Memory B cell (primary cell): ENCODE measurements at places on chromosomes 1 and 21.

- DNase-seq, result peak; percentile 50
These were observed 8.0 kb upstream of the PLCH2 start for GRCh38 chr1:2468041-2468472.

DNA sequence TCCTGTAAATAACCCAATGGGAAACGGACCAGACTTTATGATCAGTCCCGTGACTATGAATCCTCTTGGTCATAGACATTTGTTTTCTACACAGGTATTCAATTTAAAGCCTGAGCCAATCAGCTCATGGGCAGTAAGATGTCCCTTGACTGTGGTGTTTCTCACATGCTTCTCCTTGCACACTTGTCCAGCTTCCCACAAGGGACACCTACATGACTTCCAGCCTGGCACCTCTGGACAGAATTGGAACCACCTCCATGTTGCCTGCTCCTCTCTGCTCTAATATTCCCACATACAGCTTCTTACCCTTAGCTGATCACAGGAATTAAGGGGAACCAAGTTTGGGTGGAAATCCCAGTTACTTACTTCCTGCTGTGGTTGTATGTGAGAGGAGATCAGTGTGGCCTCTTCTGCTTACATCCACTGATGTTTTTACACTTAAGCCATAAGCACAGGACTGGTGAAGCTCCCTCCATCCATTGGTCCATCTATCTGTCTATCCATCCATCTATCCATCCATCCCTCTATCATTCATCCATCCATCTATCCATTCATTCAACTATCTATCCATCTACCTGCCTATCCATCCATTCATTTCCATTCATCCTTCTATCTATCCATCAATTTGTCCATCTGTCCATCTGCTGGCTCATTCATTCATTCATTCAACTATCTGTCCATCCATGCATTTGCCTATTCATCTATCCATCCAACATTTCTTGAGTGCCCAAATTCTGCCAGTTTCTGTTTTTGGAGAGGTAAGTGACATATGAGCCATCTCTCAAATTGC is 16.4 kb downstream of the RUNX1 start:
- no peak for DNase-seq

DNA sequence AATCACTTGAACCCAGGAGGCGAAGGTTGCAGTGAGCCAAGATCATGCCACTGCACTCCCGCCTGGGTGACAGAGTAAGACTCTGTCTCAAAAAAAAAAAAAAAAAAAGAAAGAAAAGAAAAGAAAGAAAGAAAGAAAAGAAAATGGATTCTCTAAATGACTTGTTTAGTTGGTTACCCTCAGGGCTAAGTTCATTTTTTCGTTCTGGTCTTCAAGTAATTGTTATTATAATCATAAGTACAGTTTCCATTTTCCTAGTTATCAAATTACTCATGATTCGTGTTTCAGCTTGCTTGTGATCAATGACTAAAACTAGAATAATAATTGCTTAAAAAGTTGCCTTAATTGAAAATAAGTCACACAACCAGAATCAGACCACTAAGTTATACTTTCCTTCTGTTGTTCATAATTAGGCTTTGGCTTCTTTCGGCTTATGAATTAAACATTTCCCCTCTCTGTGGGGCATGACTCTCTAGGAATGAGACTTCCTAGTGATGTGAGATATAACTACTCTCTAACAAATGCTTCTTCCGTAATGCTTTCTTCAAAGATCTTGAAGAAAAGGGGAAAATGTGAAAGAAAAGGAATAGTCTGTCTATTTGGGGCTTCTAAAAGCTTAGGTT is 9.6 kb upstream of the RLF start:
- no peak for DNase-seq

GRCh38 chr1:193412748-193413147 is 226.3 kb upstream of the B3GALT2 start:
- DNase-seq, result no peak

DNA sequence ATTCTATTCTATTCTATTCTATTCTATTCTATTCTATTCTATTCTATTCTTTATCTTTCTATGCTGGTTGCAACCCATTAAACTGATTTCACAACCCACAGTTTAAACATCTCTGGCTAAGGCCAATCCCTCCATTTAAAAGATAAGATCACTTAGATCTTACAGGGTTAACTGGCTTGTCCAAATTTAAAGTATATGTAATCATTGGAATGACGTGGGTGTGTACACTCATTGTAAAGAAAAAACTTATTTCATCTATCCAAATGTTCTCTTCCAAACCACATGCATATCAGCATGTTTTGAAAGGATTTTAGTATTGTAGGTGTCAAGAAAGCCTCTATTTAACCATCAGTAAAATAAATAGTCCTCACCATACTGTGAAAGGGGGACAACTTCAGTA is 299.6 kb upstream of the RUNX1 start:
- no peak for DNase-seq

- no peak for DNase-seq
These were observed 21.1 kb downstream of the QSOX1 start for GRCh38 chr1:180175806-180176205.

DNA sequence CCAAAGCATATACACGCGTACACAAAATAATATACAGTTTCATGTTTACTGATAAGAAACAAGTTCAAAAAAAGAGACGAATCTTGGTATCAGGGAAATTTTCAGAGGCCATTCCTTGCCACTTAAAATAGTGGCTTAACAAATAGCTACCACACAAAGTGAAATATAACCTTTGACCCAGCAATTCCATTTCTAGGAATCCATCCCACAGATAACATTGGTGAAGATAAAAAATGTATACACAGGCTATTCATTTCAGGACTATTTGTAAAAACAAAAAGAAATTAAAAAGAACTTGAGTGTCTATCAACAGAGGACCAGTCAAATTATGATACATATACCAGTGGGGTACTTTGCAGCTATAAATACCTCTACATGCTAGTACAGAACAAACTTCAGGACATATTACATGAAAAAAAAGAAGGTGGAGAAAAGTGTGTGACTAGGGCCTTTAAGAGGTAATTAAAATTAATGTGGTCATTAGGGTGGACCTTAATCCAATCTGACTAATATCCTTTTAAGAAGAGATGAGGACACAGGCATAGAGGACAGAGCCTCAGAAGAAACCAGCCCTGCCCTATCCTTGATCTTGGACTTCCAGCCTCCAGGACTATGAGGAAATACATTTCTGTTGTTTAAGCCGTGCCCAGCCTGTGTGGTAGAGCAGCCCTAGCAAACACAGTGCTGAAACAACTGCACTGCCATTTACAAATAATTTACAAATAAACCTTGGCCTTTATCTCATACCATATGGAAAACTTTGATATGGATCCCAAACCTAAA is 7.8 kb downstream of the UBE2G2 start:
- DNase-seq, result no peak
